ENCODE measurements at places on chromosomes 4 and X. TPM values are rescaled to one million over a fixed set of nuclear protein-coding genes. Genes with fewer than 3 reads are reported as not detected.

CLCN4 gene
- polyA plus RNA-seq, result 13.6 TPM

TLR10 gene
- 0.42 TPM for polyA plus RNA-seq

SOX3 gene
- 0.10 TPM for polyA plus RNA-seq

SCD5 gene
- 10.4 TPM for polyA plus RNA-seq

HPGD gene
- polyA plus RNA-seq, result 5.7 TPM

CCDC149 gene
- polyA plus RNA-seq, result 9.7 TPM

VCX3A gene
- not detected for polyA plus RNA-seq

PRIMPOL gene
- 31.6 TPM for polyA plus RNA-seq

BEND2 gene
- polyA plus RNA-seq, result 0.05 TPM

GPRIN3 gene
- polyA plus RNA-seq, result 3.0 TPM

ZCCHC12 gene
- polyA plus RNA-seq, result 0.47 TPM

DNA sequence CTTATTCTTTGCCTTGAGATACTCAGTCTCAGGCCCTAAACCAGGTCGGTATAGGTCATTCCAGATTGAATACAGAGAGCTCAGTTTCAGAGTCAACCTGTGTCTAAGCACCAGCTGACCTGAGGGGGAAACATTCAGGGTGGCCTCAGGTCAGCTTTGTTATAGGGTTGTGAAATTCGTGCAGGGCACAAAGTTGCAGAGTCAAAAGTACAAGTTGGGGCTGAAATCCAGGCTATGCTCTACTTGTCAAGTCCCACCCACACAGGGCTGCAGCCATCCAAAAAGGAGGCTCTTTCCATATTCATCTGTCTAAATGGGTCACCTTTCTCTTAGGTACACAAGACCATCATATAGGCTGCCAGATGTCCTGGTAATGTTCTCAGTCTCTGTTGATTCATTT lies 89.7 kb downstream of the ITIH6 start:
- DNase-seq, result no peak

GRCh38 chrX:153032397-153033118 lies 23.7 kb upstream of the PNMA3 start:
- no peak for DNase-seq

GRCh38 chrX:45850775-45851433 lies 650.2 kb upstream of the DIPK2B start:
- DNase-seq, result no peak

- no peak for DNase-seq
Measured at GRCh38 chrX:45385757-45386156, 185.1 kb upstream of the DIPK2B start.

DNA sequence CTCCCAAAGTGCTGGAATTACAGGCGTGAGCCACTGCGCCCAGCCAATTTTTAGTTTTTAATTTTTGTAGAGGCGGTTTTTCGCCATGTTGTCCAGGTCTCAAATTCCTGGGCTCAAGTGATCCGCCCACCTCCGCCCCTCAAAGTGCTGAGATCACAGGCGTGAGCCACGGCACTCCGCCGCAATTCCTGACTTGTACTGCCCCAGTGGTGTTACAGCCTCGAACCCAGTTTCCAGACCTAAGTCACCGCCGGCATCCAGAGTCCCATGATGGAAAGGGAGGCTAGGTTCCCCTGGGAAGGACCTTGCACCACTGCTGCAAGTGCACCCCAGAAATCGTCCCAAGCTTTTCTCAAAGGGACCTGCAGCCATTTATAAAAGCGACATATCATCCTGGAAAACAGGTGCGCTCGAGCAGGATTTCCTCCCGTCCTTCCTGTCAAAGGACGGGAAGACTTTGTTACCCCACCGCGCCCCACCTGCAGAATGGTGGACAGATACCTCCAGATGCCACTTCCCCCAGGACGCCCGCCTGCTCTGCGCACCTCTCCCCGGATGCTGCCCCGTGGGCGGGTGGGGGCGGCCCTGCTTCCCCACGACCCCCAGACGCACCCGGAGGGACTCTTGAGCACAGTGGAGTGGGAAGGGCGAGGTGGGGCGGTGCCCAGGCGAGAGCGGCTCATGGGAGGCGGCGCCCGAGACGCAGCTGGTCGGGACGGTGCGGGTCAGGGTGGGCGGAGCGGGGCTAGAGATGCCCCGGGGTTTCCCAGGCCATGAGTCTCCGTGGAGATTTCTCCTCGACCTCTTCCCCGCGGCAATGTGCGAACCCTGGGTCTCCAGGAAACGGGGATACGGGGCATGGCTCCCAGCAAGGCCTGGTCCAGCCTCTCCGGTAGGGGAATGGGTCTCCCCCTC lies 947 bp upstream of the RPL10 start:
- DNase-seq, result no peak

GRCh38 chrX:64202808-64203325 lies 2.6 kb downstream of the AMER1 start:
- no peak for DNase-seq

GRCh38 chrX:154074199-154074598 lies 23.3 kb downstream of the MECP2 start:
- DNase-seq, result no peak

- DNase-seq, result no peak
Measured at GRCh38 chr4:182880387-182881356, 36.5 kb downstream of the DCTD start.

DNA sequence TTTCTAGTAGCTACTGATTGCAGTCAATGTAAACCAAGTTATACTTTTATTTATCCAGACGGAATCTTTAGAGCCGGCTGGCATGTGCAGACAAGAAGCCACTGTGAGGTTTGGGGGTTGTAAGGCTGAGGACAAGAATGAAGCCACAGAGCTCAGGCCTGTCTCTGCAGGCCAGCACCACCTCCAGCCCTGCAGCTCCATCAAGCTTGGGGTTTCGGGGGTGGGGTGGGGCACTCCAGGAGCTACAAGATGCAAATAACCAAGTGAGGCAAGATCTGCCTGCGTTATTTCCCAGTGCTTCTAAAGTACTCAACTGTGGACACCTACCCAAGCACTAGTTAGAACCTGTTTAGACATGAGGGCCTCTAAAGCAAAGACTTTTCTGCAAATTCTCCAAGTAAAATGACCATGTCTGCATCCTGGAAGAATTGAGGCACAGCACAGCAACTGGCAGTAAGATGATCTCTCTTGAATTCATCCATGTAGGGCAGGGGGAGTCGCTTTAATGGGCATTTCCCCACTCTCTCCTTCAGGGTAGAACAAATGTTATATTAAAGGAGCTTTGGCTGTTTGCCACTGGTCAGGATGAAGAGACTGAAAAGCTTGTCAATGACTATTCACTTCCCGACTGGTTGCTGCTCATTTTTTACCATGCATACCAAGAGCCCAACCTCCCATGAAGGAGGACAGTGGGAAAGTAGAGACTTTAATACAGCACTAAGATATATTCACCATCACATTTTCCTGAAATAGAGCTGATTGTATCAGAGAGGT lies 222.5 kb downstream of the MGST2 start:
- no peak for DNase-seq

DNA sequence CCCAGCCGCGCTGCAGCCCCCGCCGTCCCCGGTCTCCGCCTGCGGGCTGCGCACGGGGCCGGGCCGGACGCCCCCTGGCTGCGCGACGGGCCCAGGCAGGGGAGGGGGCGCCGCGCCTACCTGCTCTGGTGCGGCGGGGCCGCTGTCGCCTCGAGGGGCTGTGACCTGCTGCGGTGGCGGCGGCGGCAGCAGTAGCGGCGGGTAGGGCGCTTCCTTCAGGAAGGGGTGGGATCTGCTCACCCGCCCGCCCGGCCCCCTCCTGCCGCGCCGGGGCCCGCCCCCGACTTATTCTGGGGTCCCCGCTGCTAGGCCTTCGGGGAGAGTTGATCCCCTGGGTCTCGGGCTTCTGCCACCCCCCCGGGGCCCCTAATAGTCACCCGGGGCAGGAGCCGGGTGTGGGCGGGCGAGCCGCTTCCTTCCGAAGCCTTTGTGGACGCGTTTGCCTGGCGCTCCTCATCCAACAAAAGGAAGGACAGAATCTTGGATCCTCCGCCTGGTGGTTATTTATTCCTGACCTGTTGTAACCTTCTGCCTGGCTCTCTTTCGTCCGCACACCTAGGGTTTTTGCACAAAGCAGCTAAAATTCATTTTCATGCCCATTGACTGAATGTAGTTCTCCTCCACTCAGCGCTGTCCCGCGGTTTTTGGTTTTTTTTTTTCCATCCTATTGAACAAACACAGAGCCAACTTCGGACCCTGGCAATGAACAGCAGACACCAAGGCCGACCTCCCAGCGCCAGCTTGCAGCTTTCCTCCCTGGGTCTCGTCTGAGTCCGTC lies at the start of gene TMEM150C:
Gene TMEM150C, minus strand, starts transcription at position 203 of the 778 bp plus-strand sequence. CDS start 57,331 bp downstream, outside the sequence.
- no peak for DNase-seq

DNA sequence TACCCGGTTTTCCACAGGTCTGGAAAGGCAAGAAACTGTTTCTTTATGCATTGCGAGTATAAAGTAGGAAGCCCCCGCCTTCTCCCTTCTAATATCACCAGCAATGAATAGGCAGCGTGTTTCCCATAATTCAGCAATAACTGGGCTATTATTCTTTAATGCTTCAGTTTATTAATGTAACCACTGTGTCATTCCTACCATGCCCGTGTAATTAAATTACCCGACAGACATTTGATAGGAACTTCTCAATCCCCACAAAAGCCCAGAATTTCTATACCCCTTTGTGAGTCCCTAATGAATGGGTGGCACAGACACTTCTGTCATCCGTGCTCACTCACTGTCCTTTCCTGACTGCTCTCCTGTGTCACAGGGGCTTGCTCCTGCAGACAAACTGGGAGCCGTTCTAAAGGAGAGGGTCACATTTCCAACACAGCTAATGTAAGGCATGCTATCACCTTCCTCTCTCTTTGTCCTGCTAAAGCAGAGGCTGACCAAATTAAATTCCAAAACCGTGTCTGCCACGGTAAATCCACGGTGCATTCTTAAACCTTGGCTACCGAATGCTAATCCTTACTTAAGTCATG lies 108.5 kb upstream of the MID1 start:
- no peak for DNase-seq

GRCh38 chr4:17400686-17401085 lies 111.2 kb downstream of the QDPR start:
- peak; percentile 29 for DNase-seq

- DNase-seq, result no peak
Measured at GRCh38 chr4:99816545-99817308, at the start of gene DAPP1. Gene DAPP1 (plus strand): TSS chr4:99816827. CDS start chr4:99816914, 87 bp downstream.

GRCh38 chr4:134702374-134702773 lies 500.8 kb upstream of the PABPC4L start:
- DNase-seq, result no peak

DNA sequence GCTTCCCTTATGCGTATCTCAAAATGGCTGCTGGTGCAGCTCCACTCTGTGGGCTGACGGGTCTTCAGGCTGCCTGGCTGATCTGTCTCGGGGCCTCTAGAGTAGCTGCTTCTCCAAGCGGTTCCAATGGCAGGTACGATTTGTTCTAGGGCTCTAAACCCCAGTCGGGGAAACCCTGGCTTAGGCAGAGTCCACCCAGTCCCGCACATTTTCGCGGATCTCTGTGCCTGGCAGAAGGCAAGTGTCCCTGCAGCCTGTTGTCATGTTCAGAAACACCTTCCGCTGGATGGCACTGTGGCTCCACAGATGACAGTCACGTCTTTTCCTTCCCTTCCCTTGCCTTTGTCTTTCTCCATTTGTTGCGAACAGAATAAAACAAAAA lies 54.4 kb downstream of the NBDY start:
- DNase-seq, result peak; percentile 84

DNA sequence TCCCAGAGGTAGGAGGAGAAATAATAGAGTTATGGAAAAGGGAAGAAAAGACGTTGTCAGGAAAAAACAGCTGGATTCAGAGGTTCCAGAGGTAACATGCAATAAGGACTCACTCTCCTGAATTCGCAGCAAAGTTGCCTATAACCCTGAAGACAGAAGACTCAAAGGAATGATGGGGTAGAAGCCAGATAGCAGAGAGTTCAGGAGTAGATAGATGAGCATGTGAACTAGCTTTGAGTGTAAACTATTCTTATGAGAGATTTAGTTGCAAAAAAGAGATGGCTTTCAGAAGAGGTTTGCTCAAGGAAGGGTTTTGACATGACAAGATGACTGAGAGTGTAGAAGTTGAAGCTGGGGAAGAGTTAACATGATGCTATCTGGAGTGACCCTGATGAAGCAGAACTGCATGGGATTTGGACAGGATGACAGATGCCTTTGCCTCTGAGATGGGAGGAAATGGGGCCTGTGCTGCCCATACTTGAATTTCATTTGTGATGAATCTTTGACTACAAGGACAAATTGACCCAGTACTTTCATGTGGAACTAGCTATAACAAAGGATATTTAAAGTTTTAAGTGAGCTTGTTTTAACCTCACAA lies 73.9 kb downstream of the AMELX start:
- no peak for DNase-seq

- DNase-seq, result no peak
Measured at GRCh38 chr4:22477813-22478182, 38.1 kb downstream of the ADGRA3 start.

DNA sequence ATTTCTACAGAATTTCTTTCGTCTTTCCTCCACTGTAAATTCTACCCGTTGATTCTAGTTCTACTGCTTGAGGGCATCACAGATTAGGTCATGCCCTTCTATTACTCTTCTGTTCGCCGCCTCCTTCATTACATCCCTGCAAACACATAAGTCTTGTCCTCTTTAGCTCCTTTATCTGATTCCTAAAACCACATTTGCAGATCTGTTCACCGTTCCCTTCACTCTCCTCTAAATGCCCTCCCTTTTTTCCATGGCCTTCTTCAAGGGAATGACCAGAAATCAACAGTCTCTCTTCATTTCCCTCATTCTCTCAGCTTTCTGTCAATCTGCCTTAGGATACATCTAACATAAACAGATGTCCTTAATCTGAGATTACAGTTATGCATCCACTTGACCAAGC lies 43.1 kb downstream of the BTC start:
- no peak for DNase-seq

GRCh38 chrX:15619053-15619755 lies 18.4 kb upstream of the ACE2 start:
- DNase-seq, result no peak

GRCh38 chr4:81146466-81146865 lies 68.6 kb downstream of the PRKG2 start:
- no peak for DNase-seq

- DNase-seq, result no peak
Measured at GRCh38 chr4:57095245-57095644, 14.9 kb downstream of the IGFBP7 start.

DNA sequence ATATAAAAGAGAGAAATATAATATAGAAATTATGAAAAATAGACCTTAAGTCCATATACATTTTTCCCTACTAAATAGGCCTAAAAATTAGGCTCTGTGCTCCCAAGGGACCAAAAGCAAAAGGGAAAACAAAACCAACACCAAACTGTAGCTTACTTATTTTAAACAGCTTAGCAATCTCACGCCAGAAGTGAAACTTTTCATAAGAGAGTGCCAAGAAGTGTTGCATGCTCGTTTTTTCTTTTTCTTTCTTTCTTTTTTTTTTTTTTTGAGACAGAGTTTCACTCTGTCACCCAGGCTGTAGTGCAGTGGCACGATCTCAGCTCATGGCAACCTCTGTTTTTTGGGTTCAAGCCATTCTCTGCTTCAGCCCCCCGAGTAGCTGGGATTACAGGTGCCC lies 250.4 kb downstream of the TMA16 start:
- no peak for DNase-seq

- no peak for DNase-seq
Measured at GRCh38 chrX:33330798-33331197, 119.4 kb upstream of the DMD start.

- DNase-seq, result no peak
Measured at GRCh38 chr4:156255230-156256007, 301.8 kb upstream of the CTSO start.

- DNase-seq, result no peak
Measured at GRCh38 chrX:127558811-127559210, 493.4 kb downstream of the ACTRT1 start.

- DNase-seq, result no peak
Measured at GRCh38 chrX:119055687-119056086, 17.1 kb upstream of the CT47C1 start.

GRCh38 chr4:42523066-42523718 lies 125.9 kb downstream of the SHISA3 start:
- DNase-seq, result no peak

- no peak for DNase-seq
Measured at GRCh38 chr4:38044060-38044459, 83.9 kb downstream of the PTTG2 start.
